ENCODE measurements at places on chromosomes 2 and 18.
A peak's percentile ranks its signal among the peaks of the same experiment; 100 is the strongest.

GRCh38 chr2:66830881-66831280 lies 396.0 kb downstream of the MEIS1 start:
- DNase-seq: peak; percentile 50

DNA sequence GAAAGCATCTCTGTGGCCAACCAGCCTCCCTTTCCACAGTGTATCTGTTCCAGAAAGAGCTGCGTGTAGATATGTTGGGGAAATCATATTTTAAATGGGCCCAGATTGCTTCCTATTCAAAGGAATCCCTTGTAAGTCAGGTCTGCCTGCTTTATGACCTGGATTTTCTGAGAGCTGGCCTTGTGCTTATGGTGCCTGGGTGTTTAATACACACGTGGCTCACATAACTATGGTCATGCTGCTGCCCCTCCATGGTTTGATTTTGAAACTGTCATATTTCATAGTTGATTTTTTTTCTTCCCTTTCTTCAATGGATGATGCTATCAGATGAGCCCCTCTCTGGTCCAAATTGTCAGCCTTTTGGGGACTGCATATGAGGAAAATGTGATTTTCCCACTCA lies 111.5 kb upstream of the CNGA3 start:
- no peak for DNase-seq

DNA sequence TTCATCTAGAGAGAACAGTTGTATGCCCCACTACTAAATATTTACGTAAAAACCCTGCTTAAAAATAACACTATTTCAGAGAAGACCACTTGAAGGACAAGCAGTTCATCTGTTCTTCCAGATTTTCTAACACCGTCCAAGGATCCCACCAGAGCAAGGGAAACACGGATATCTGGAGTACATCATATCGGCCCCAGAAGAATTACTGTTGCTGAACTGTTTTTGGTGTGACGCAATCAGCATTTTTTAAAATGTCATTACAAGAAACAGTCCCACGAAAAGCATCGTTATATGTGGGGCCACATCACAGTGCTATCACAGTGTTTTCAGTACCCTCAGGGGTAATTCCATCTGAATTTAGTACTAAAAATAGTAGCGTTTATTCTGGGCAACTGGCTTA lies 134.5 kb upstream of the PKDCC start:
- no peak for DNase-seq

- DNase-seq: no peak
Observed at GRCh38 chr18:64245126-64245861, 96.4 kb upstream of the LINC00305 start.

DNA sequence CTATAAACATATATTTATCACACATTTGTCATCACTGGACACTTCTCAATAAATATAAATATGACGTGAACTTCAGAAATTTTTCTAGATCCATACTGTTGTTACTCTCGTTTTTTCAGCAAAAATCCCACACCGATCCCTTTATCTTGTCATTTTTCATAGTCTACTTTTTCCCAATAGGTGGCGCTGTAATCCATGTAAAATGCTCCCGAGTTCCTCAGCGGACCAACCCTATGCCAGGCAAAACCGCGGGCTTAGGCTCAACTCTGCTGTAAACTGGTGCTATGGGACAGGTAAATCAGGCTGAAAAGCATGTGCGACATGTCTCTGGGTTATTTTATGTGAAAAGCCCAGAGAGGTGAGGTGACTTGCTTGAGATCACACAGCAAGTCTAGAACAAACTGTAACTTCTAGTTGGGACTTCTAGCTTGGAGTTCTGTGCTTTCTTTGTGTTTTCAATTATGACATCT lies 104.0 kb downstream of the COBLL1 start:
- no peak for DNase-seq

GRCh38 chr2:97732436-97733340 lies 19.3 kb downstream of the ZAP70 start:
- peak; percentile 64 for DNase-seq

DNA sequence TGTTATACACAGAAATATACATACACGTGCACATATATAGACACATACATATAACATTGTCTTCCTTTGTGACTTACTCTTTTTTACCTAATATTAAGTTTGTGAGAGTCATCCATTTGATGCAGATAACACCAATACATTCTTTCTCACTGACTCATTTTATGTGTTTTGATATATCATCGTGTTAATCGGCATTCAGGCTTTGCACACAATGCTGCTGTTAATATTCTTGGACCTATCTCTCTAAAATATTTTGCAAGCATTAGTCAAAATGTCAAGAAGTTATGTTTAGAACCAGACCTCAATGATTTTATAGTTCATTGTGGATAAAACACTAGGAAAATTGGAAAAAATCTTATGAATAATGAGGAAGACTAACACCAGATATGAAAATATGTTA lies 441.1 kb downstream of the LRATD1 start:
- DNase-seq: no peak

DNA sequence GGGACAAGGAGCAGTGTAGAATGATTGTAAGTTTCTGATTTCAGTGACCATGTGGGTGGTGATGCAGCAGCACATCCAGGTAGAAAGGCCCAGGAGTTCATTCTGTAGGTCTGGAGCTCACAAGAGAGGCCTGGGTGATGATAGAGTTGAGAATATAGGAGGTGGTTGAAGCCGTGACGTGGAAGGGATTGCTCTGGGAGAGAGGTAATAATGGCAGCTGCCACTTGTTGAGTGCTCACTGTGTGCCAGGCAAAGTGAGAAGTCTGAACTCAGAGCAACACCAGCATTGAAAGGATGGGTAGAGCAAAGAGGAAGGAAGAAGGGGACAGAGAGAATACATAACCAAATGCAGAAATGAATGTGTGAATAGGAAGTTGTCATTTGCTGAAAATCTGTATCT lies 3.3 kb downstream of the TTLL4 start:
- DNase-seq: no peak

DNA sequence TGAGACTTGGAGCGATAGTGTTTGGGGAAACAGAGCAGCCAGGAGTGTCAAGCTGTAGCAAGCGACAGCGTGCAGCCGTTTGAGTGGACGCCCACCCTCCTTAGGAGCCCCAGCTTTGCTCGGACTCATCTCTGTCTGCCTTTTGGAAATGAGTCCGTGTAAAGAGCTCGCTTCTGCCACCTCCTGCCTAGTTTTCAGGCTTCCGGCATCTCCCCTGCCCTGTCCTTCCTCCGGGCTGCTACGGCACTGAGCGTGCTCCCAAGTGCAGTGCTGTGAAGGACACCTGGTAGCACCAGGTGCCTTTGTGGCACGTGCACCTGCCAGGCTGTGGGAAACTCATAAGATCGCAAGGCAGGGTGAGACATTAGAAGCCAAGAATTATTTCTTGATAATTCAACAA lies 117.1 kb downstream of the RNF144A start:
- DNase-seq: no peak

GRCh38 chr2:34123996-34124785 lies 525.1 kb upstream of the FAM98A start:
- no peak for DNase-seq

Measured in Right ventricle myocardium inferior (tissue), 1 donor.